ENCODE measurements at places on chromosomes 4 and X.

GRCh38 chrX:148609515-148610327 is 109.3 kb downstream of the AFF2 start:
- no peak for DNase-seq

DNA sequence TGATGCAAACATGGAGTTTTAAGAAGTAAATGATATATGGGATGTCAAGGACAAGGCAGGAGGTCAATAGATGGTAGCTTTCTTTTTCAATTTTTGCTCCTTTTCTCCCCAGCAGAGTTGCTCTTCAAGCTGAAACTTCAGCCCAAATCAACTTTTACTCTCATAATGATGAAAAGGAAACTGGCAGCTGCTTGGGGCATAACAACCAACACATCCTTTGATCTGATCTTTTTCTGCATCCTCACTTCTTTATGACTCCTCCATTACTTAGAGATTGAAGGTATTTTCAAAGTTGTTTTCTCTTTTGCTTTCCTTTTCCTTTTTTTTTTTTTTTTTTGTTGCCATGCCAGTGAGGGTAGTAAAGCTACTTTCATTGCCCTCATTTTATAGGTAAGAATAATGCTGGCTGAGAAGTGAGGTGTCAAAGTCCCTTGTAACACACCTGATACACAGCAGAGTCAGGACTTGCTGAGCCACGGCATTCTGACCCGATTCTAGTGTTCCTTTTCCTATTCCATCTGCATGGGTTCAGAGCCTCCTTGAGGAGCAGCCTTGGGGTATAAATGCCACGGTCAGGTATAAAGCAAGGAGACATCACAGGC is 26.9 kb downstream of the SLC2A9 start:
- no peak for DNase-seq

DNA sequence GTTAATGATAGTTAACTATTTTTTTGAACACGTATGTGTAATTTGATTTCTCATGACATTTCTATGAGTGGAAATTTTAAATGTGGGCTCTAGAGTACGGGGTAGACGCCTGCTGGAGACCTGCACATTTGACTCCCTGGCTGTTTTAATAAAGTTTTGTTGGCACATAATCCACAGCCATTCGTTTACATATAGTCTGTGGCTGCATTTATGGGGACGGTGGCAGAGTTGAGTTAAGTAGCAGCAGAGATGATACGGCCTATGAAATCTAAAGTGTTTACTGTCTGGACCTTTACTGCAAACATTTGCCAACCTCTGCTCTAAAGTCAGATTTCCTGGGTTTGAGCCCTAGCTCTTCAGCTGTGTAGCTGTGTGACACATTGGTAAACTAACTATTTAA is 118.8 kb downstream of the CHRNA9 start:
- DNase-seq = no peak

DNA sequence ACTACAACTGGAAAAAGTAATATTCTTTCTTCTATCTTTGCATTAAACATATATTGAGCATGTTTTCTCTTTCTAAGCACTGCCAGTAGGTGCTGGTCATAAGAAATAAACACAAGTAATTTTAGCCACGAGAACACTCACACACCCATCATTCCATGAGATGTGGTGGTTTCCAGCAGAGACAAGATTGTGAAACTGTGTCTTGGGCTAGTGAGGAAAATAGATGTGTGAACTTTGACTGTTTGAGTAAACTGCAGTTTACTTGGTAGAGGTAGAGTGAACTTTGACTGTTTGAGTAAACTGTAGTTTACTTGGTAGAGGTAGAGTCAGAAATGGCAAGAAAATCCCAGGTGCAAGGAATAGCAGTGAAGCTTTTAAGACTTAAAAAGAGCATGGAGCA is 300.9 kb upstream of the HS3ST1 start:
- DNase-seq = no peak

DNA sequence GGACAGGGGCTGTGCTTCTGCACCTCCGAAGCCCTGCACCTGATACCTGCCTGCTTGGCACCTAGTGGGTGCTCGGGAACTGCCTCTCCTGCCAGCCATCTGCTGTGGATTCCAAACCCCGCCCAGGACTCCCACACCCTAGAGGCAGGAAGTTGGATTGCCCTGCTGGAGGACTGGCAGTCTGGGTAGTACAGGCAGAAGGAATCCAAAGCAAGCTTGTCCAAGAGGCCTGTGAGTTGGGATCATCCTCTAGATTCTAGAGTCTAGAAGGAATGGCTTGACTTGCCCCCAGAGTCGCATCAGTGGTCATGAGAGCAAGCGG is 64.6 kb upstream of the MTM1 start:
- DNase-seq = no peak

GRCh38 chrX:133171962-133172708 is 46.0 kb downstream of the TFDP3 start:
- peak; percentile 5 for DNase-seq

- DNase-seq = no peak
Observed at GRCh38 chrX:151488677-151489076, 74.8 kb upstream of the PASD1 start.

GRCh38 chrX:17082831-17083230 is 136.4 kb downstream of the REPS2 start:
- DNase-seq = peak; percentile 23

DNA sequence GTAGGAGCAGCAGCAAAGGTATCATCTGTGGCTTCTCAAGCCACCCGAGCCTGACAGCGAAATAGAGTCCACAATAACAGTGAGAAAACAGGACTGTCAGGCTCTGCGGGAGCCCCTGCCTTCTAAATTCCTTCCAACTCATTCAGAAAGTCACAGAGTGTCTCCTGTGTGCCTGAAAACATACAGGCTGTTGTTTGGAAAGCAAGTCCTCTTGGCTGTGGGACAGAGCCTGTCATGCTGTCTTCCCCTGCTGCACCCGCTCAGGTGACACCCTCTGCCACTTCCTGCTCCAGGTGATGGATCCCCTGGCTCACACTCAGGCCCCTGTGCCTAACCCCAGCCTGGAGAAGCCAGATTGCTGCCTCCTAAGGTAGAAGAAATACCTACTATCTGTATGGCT is 152.3 kb downstream of the RAB28 start:
- DNase-seq = no peak

GRCh38 chr4:37825968-37826294 is 555 bp upstream of the PGM2 start:
- DNase-seq = peak; percentile 20

GRCh38 chr4:52704133-52704532 is 45.0 kb upstream of the USP46 start:
- no peak for DNase-seq

DNA sequence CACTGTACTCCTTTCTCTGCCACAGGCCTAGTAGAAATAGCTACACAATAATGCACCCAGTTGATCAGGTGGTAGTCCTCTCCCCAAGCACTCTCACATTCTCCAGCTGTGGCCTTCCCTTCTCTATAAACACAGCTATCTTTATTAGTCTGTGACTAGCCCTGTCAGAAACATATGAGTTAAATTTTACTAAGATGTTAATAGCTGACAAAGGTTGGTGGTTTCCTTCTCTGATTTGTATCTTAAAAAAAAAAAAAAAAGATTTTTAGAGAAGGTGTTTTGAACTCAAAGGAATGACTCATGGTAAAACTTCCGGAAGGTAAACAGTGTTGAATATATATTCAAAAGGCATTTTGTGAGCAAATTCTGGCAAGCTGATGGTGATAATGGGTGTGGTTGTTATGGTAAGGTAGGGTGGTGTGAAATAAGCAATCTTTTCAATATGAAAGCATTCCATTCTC is 327.4 kb downstream of the PPP3CA start:
- DNase-seq = no peak

DNA sequence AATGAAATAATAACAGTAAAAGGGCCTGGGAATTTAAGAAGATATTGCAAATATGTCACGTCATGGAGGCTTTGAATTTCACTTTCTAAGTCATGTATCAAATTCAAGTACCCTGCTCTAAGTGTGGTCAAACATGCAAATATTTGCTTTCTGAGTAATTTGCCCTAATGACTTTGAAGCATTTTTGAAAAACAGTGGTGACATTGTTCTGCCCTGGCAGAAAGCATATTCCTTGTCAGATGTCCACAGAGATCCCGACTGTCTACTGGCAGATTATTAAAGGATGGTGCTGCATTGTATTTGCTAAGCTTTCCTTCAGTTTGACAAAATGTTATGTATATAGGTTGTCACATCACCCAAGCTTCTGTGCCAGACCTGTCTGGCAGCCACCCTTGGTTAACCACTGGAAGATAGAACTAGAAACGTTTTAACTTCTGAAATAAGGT is 92.5 kb downstream of the ANK2 start:
- peak; percentile 51 for DNase-seq

- DNase-seq = no peak
Observed at GRCh38 chrX:111083081-111083480, 12.9 kb upstream of the PAK3 start.
